ENCODE measurements at places on chromosomes 7 and 10.

DNA sequence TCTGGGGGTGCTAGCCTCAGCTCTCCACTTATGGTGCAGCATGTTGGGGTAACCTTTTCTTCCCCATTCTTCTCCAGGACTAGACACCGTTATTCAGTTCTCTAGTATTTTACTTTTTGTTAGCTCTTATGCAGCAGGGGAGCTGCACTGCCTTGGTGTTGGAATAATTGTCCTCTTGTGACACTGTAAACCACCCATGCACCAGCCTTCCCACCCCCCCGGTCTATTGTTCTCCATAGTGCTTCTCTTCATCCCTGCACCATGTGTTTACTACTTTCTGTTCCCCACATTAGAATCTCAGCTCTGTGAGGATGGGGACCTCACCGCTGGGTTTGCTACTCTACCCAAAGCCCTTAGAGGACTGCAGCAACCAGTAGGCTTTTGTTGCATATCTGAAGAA lies 230.7 kb downstream of the RPS24 start:
- DNase-seq = no peak

DNA sequence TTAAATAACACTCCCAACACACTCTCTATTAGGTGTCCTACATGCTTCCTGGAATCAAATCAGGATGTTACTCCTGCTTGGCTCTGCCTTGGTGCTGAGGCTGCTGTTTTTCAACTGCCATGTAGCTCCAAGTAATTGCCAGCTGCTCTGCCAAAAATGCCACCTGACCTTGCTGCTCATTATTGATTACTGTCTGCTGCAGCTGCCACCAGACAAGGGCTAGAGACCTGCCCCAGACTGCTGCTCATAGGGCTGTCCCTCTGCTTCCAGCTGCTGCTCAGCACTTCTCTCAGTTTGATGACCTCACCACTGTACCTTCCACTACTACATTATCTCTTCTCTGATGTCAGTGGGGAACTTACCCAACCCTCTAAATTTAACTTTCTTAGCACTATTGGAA lies 102.5 kb downstream of the PCLO start:
- DNase-seq = no peak

DNA sequence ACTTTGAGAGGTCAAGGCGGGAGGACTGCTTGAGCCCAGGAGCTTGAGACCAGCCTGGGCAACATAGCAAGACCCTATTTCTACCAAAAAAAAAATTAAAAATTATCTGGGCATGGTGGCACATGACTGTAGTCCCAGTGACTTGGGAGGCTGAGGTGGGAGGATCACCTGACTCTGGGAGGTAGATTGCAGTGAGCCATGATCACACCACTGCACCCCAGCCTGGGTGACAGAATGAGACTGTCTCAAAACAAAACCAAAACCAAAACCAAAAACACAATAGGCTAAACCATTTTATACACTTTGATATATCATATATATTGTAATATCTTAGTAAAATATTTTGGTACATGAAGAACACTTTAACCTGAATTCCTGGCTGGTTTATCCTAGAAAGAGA lies 101.6 kb downstream of the RAPGEF5 start:
- no peak for DNase-seq

DNA sequence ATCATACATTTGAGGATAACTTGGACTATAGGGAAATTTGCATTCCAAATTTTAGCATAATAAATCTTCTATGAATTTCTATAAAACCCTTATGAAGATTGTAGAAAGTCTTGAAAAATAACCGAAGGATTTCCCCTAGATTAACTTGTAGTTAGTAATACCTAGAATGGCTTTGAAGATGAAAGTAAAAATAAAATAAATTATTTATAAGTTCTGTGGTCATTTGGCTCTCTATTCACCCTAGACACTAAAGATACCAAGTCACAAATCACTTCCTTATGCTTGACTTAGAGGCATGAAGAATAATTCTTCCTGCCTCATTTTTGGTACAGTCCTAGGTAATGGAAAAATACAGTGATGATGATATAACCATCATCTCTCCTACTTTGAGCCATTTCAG lies 79.3 kb downstream of the CSTF2T start:
- no peak for DNase-seq

GRCh38 chr10:131609176-131609575 lies 291.6 kb upstream of the PPP2R2D start:
- DNase-seq = no peak

- DNase-seq = no peak
Observed at GRCh38 chr7:108028111-108028510, 25.1 kb upstream of the LAMB1 start.

DNA sequence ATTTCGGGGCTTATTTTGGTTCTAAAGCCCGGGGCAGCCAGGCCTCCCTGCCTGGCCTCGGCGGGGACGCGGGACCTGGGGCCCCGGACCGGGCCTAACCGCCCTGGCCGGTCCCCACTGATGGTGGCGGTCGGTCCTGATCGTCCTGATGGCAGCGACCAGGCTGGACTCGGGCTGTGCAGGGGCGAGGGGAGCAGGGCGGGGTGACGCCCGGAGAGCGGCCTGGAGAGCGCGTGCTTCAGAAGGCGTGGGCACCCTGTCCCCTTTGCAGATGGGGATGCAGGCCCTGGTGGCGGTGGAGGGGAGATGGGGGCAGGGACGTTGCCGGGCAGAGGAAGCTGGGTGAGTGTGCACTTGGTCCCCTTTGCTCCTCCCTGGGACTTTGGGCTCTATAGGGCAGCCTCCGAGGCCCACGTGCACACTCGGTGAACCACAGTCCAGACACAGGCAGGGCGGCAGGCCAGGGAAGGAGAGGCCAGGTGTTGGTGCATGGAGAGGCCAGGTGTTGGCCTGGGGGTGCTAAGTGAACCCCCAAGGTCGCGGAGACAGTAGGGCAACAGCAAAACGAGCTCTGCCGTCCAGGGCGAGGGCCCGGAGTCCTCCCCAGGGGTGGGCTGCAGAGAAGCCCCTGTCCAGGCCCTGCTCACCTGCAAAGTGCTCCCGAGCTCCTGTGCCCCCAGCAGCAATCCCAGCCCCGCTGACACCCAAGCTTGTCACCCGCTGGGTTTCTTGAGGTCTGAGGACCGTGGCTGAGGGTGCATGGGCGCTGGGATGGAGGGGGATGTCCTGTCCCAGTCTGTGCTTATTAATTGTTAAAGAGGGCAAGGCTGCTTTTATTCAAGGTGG lies 42.4 kb upstream of the FAM20C start:
- DNase-seq = no peak

- no peak for DNase-seq
Observed at GRCh38 chr10:130141878-130142277, 5.7 kb downstream of the GLRX3 start.

DNA sequence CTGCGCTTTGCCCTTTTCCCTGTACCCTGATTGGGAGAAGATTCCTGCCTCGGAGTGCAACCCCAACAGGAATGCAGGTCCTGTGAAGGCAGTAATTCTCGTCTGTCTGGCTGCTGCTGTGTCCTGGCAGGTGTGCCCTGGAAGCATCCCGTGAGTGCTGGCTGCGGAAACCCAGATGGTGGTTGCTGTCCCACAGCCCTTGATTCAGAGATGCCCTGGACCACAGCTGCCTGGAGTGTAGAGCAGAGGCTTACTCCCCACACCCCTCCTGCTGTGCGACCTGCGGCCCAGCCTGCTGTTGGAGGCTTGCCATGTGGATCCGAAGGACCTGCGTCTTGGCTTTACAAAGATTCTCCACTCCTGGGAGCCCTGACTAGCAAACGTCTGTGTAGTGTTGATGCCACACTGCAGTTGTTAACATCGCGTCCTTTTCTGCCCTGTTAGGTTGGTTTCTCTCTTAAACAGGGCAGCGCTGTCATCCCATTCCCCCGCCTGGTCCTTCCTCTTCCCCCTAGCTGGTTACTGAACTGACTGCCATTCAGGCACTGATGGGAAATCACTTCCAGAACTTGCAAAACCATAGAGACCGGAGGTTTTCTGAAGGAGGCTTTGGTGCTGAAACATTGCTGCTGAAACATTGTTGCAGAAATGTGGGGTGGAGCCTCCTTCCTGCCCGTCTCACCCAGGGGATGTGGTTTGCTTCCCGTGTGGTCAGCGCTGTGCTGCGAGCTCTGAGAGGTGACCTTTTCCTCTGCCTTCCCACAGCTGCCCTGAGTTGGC lies 53.3 kb downstream of the DNAJB6 start:
- no peak for DNase-seq

GRCh38 chr10:3853016-3853415 lies 68.0 kb upstream of the KLF6 start:
- DNase-seq = no peak

- no peak for DNase-seq
Observed at GRCh38 chr10:71232089-71232998, 20.0 kb downstream of the UNC5B start.

DNA sequence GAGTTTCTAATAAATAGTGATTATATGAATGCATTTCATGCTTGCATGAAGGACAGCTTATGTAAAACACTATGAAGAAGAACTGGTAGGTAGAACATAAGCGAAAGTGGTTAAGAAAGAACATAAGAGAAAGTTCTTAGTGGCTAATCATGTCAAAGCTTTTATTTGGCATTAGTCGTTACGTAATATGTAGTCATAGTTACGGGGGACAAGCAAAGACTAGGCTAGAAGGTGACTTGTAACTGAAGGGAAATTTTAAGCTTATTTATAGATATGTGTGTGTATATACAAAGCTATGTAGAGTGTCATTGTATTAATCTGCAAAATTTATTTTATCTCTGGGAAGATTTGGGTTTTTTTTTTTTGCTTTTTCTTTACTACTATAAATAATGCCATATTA lies 36.9 kb downstream of the CAPZA2 start:
- DNase-seq = no peak

- no peak for DNase-seq
Observed at GRCh38 chr10:62763155-62763554, 41.4 kb upstream of the ADO start.

- DNase-seq = no peak
Observed at GRCh38 chr10:127884501-127884900, 8.2 kb downstream of the CLRN3 start.

DNA sequence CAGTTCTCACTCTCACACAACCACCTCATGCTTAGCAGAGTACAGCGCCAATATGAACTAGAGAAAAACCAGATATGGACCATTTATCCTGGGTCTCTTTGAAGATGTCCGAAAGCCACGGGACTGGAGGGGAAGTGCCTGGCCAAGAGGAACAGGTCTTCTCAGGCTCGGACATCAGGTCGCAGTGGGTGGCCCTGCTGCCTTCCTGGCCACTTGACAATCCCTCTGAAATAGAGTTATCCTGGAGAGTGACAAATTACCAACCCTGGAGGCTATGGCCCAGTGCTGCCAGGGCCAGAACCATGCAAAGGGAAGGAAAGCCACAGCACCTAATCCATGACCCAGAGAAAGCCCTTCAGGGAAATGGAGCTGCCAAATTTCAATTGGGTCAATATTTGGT lies 646.8 kb upstream of the NRP1 start:
- DNase-seq = no peak

GRCh38 chr7:25068502-25069213 lies 56.4 kb downstream of the CYCS start:
- DNase-seq = no peak

- no peak for DNase-seq
Observed at GRCh38 chr10:119353421-119353820, 146.1 kb downstream of the GRK5 start.

DNA sequence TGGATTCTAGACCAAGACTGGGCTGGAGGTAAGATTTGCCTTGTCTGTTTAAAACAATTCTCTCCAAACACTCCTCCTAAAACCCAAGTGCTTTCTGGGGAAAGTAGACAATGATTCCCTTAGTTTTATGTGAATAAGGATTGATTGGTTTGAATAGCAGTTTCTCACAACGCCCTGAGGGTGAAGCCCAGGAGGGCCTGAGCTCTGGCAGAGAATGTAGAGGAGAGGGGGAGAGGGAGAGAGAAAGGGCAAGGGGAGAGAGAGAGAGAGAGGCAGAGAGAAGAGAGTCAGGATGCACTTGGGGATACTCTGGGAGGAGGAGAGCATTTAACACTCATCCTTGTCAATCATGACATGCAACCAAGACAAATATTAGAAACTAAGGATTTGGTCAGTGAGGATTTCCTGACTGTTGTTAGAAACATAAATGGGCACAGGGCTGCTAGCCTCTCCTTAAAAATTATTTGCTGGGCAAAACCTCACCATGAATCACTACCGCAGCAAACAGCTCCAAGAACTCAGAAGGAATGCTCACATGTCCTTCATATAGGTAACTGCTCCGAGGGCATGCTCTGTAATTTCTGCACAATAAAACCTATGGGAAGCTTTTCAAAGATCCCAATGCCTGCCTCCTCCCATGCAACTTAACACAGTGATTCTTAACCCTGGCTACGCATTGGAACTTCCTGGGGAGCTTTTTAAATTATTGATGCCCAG lies 55.2 kb upstream of the RAPGEF5 start:
- DNase-seq = no peak

DNA sequence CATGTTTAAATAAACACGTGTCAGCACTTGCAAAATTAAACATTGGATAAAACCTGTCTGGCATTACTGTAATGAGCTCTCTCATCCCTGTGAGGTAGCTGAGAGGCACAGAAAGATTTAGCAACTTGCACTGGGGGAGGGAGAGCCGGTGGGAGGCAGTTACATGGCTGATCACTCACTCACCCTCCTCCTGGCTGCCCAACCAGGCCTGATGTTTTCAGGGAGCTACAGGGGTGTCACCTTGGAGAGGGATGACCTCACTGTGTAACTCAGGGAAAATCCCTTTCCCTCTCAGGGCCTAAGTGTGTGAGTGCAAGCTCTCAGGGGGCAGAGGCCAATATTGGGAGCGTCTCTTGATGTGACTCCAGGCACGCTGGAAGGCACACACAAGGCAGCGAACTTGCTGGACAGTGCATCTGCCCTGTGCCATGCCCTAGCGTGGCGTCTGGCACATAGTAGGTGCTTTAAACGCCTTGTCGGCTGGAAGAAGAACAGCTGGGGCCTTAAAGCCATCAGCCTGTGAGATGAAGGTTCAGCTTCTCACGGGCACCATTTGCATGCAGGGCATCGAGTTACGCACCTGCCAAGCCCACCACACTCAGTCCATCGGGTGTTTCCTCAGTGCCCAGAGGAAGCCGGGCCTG lies 51.1 kb downstream of the ELFN1 start:
- DNase-seq = no peak

DNA sequence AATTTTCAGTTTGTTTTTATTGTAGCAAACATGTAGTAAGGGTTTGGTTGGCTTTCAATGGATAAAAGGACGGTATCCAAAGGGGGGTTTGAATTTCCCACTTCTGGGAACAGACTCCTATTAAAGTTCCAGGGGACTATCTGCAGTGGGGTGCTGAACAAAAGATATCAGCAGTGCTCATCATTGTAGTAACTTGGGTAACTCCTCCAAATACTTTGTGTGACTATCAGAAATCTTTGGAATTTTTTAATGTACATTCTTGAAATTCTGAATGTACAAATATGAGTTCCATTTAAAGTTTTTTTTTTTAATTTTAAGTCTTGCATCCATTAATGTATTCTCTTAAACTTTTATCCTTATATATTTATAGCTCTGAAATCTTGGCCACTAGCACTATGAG lies 42.1 kb downstream of the CYP51A1 start:
- no peak for DNase-seq

- no peak for DNase-seq
Observed at GRCh38 chr10:86700851-86701617, 32.7 kb downstream of the LDB3 start.
